ENCODE measurements at places on chromosomes 2 and 18.
A peak's percentile ranks its signal among the peaks of the same experiment; 100 is the strongest.

DNA sequence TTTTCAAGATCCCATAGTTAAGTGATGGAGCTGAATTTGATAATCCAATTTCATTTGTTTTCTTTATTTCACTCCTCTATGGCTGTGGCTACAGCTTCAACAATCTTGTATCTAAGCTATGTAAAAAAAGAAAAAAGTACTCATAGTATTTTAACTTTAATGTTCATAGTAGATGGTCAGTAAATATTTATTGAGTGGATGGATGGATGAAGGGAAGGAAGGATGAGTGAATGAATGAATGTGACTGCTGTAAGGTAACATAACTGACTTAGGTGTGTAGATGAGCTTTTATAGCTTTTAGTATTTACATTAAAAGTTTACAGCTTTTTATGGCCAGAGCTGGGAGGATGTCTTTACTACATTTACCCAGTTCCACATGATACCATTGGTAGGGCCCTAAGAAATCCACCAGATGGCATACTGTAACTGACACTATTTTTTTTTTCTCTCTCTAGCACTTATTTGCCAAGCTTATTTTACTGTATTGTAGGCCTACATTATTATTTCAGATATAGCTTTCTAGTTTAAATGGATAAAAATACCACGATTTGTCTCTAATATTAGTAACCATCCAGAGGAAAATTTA, 13.4 kb upstream of the HRH4 start:
- no peak for DNase-seq

DNA sequence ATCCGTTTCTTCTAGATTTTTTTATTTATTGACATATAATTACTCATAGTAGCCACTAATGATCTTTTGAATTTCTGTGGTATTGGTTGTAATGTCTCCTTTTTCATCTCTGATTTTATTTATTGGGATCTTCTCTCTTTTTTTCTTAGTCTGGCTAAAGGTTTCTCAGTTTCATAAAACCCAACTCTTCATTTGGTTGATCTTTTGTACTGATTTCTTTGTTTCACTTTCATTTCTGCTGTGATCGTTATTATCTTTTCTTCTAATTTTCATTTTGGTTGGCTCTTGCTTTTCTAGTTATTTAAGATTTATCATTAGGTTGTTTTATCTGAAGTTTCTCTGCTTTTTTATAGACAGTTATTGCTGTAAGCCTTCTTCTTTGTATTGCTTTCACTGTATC, 463.6 kb upstream of the CRIM1 start:
- no peak for DNase-seq

DNA sequence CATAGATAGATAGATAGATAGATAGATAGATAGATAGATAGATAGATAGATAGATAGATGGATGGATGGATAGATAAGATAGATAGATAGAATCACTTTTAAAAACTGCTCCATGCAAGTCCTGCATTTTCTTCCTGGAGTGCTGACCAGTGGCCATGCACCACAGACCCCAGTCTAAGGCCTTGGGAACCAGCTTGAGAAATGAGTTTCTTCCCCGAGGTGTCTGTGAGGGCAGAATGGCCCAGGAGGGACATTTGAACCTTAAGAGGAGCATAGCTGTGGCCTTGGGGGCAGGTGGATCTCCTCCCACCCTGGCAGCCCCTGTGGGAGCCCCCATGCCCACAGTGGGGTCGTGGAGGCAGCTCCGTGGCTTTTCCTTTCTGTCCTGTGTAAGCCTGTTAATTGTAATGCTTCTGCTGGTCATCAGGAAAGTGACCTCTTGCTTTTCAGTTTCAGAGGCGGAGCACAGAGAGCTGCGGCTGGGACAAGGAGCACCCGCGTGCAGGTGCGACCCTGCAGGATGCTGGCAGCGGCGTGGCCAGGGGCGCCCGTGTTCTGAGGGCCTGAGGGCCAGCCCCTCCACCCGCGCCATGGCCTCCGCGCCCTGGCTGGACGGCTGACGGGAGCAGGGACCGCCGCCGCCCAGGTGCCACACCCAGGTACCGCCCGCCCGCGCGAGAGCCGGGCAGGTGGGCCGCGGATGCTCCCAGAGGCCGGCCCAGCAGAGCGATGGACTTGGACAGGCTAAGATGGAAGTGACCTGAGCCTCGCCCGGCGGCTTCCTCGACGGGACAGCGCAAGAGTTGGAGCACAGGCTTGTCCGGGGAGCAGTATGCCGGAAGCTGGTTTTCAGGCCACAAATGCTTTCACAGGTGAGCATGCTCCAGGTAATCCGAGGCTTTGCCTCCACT, 168.6 kb downstream of the LDLRAD4 start:
- DNase-seq = no peak

DNA sequence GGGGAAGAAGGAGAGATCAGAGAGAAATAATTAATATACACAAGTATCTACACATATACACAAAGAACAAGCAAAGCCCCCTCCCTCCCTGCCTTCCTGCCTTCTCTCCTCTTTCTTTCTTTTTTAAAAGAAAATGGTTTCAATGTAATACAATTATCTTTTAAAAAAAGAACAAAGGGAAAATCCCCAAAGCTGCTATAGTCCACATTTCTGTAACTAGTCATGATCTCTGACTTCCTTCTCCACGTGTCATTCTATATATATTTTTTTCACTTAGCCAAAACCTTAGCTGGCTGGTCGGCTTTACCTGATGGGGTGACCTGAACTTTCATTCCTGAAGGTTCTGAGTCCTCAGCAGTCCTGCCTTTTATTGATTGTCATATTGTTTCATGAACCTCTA, 44.3 kb downstream of the MAP3K20 start:
- DNase-seq = no peak

DNA sequence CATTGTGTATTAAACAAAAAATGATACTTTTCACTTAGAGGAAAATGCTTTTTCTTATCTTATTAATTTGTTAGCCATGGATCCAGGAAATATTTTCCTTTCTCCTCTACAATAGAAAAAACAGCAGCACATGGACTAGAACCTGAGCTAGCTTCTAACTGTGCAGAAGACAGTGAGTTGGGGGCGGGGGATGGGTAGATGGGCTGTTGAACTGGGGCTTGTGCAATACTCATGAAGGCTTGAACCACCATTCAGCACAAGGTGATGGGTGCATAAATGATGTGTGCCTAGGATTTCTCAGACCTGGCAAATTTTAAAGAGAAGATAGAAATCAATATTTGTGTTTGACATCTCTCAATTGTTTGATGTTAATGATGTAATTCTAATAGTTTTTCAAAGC, 42.0 kb downstream of the COL5A2 start:
- DNase-seq = no peak

DNA sequence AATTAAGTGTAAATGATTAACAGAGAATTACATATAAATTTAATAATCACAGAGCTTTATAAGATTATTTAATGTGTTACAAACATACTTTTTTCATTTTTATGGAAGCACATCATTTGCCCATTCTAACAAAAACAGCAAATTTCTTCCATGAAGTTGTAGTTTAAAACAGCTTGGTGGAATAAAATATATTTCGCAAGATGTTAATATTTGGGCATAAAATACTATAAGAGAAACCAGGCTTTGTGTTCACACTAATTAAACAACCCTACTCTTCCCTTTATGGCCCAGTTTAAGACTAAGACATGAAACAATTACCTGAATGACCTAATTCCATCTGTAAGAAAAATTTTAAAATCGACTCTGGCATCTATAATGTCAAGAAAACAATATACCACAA, 69.4 kb downstream of the LNPK start:
- DNase-seq = no peak

DNA sequence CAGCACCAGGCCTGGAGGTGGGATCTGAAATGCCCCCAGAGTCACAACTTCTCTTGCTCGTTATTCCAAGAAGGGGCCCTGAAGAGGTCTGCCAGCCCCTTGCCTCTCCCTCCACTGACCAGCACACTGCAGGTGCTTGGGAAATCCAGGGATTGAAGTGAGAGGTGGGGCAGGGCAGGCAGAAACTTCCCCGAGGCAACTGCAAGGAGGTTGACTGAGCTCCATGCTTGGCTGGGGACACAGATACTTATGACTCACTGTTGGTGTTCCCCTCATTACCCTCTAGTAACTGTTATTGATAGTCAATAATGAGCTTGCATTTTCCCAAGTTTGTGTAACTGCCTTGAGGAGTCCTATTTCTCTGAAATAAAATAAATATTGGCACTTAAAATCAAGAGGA, 47.5 kb downstream of the MARCO start:
- DNase-seq = no peak

- peak; percentile 89 for DNase-seq
These were observed 435.7 kb downstream of the ZEB2 start for GRCh38 chr2:144084114-144084661.

DNA sequence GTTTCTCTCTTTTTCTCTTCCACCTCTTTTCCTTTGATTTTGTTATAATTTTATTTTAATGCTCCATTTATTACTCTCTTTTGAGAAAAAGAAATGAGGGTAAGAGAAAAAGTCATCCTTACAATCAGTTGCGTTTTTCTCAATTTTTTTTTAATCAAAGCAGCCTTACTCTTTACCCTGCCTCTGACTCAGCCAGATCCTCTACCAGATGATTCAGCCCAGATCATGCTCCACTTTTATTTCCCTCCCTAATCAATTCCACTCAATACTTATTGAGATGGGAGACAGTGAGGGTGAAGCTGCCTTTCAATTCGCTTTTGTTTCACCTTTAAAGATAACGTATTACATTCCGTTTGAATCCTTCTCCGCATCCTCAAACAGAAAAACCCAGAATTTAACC, 337.9 kb downstream of the SATB2 start:
- no peak for DNase-seq

DNA sequence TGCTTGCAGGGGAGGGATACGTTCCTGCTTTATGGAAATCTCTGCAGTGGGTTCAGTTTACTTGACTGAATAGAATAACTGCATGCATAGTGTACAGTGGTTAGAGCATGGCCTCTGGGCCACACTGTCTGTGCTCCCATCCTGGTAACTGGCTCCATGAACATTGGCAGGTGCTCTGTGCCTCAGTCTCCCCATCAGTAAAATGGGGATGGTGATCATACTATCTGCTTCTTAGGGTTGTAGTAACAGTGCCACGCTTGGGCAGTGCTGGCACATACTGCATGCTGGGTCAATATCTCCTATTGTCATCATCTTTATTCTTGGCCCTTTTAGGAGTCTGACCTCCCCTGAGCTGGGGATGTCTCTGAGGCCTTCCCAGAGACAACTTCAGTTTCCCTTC, 117.3 kb downstream of the CTIF start:
- DNase-seq = no peak

GRCh38 chr2:27716301-27717069, 52.8 kb downstream of the SLC4A1AP start:
- no peak for DNase-seq

DNA sequence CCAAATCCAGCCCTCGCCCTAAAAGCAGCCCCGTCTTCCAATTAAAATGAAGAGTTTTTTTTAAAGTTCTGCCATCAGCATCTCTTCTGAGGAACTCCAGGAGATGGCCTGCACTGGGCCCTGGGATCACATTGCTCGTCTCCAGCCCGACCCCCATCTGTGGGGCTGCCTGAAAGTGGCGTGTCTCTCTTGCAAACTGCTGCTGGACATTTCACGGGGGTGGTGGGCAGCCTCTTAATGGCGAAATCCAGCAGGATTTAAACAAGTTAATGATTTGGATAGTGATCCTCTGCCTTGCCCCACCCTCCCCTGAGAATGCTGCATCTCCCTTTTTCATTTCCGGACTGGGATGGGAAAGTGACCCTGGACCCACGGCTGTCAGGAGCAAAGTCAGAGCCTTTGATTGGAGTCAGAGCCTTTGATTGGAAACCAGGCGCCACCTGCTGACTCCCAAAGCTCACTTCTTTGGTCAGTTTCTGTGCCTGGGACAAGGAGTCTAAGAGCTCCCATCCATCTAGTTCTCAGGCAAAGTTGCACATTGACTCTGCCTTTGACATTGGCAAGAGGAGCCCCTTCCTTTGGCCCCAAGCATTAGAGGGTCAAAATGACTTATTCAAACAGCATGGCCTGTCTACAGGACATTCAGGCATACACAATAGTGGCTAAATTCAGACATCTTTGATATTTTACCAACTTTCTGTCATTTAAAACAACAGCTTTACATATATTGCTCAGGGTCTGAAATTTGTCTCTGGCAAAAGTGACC, 155.2 kb downstream of the SH3BP4 start:
- DNase-seq = peak; percentile 75

DNA sequence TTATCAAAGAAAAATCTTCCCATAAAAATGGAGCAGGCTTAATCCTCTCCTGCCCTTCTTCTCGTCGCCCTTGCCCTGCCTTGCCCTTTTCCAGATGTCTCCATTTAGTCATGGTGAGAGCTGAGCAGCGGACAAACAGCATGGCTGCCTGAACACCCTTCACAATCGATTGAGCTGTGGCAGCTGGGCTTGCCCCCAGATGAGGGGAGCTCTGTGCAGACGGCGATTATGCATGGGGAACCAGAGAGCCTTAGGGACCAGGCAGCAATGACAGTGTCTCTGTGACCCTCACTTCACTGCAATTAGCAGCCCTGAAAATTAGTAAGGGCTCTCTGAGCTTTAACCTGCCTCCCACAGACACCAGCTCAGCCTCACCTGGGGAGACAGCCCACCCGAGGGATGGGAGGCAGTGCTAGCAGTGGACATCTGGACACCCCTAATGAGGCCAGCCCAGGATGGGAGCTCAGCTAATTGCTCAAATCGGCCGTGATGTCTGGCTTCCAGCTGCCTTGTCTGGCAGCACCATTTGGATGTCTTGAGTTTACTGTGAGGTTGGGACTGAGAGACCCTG, 365.7 kb downstream of the TNS1 start:
- no peak for DNase-seq

All from fibroblast of skin of right biceps (primary cell).